ENCODE measurements at places on chromosomes 5 and 9.

GRCh38 chr5:72908664-72909063 lies 47.2 kb upstream of the FCHO2 start:
- no peak for DNase-seq

DNA sequence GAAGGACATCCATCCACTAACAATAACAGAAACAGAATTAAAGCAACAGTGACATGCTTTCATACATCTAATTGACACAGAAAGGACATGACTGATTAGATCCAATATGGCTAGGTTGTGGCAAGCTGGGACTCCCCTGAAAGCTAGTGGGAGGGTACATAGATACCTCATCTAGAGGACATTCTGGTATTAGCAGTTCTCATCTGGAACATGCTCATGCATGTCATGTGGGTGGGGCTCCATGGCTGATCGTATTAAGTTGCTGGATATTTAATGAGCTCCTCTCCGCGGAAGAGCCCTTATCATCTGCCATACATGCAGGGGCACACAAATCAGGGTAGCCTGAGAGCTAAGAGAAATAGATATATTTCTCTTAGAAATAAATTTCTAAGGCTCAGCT lies 358.9 kb downstream of the ICE1 start:
- no peak for DNase-seq

DNA sequence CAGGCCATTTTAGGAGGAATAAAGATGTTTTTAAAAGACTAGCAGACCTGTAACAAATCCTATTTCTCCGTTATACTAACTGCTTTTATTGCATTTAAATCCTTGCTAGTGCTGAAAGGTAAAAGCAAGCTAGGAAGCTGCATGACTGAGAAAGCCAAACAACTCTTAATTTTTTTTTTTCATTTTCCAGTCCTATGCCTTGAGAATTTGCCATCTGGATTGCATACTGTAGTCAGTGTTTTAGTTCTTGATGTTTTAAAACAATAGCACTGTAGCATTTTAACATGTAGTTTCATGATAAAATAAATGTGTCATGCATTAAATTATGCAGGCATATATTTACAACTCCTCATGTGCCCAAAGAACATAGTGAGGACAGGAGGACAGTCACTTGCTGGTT lies 108.4 kb upstream of the FGF10 start:
- DNase-seq: no peak

GRCh38 chr5:144144956-144145751 lies 25.3 kb downstream of the YIPF5 start:
- no peak for DNase-seq

DNA sequence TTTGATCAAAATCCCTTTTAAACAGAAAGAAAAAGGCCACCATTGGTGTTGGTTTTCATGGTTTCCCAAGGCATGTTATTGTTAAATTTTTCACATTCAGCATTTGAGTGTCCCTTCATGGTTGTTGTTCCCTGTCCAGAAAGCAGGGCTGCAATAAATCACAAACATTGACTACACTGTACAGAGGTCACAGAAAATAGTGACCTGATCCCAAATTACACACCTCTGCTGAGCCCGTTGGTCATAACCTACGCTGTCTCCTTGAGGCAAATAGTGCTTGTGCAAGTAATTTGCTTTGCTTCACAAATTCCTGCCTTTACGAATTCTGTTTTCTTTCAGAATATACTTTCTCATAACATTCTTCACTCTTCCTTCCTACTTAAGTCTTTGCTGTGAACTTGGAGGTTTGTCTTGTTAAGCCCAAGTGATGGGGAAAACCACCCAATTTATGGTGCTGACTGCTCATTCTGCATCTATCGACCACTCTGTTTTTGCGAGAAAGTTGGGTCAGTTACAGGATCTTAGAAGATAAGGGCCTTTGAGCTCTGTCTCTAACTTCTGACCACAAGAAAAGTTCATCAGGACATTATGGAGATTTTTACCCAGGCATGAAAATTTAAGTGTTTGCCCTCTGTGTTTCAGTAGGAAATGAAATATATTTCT lies 16.0 kb downstream of the PIK3R1 start:
- no peak for DNase-seq

DNA sequence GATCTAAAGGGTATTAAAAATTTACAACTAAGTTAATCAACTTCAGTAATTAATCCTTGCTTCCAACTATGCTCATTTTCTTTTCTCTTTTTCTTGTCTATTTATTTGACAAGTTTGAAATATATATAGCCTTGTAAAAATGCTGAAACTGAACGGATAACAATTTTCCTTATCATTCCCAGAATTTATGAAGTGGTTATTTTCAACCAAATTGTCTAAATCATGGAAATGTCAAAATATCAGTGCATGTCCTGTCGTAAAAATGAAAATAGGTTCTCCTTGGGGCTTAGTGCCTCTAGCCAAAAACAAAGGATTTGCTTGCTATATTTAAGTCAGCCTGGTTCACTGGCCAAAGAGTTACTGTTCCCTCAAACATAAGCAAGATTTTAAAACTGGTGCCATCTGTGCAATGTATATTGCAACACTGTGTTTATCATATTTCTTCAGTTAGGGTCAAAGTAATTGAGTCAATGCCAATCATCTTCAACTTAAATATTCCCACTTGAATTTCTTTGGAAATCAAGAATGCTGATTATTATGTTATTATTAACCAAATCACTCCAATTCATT lies 798.3 kb downstream of the MAT2B start:
- no peak for DNase-seq

DNA sequence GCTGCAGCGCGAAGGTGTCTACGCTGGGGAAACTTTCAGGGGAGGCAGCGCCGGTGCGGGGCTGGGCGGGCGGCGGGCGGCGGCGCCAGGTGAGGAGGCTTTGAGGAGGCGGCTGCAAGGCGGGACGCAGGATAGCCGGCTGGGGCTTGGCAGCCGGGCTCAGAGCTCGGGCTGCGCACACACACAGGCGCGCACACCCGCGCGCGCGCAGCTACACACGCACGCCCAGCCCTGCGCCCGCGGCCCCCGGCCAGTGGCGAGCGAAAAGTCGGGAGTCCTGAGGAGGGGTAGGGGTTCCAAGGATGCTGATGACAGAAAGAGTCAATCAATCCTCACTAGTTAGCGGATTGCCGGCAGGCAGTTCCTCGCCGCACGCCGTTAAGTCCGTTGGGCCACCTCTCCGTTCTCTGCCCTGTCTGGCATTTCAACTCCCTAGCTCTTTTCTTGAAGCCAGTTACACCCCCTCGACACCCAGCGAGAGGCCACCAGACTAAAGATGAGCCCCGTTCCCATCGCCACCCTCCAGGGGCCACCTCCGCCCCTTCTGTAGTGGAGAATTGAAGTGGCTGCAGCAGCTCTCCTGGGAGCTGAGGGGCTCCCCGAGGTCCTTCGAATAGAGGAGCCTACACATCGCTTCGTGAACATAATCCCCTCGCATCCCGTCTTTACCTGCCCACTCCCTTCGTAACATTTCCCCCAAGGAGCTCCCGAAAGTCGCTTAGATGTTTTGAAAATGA lies 1640.3 kb upstream of the C9orf72 start:
- no peak for DNase-seq

DNA sequence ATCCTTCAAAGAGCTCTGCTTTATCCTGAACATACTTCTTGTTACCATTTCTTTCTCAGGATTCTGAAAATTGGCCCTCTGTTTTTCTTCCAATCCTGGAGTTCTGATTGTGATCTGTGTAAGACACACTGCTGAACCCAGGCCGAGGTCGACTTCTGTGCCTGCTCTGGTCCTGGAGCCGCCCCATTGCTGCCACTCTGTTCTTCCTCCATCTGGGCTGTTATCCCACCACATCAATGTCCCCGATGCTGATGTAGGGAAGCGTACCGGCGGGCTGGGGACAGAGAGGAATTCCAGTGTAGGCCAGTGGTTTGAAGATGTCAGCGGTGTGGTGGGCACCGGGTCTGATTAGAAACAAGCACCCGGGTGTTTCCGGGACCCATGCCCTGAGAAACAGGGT lies 102.5 kb downstream of the LIFR start:
- no peak for DNase-seq

DNA sequence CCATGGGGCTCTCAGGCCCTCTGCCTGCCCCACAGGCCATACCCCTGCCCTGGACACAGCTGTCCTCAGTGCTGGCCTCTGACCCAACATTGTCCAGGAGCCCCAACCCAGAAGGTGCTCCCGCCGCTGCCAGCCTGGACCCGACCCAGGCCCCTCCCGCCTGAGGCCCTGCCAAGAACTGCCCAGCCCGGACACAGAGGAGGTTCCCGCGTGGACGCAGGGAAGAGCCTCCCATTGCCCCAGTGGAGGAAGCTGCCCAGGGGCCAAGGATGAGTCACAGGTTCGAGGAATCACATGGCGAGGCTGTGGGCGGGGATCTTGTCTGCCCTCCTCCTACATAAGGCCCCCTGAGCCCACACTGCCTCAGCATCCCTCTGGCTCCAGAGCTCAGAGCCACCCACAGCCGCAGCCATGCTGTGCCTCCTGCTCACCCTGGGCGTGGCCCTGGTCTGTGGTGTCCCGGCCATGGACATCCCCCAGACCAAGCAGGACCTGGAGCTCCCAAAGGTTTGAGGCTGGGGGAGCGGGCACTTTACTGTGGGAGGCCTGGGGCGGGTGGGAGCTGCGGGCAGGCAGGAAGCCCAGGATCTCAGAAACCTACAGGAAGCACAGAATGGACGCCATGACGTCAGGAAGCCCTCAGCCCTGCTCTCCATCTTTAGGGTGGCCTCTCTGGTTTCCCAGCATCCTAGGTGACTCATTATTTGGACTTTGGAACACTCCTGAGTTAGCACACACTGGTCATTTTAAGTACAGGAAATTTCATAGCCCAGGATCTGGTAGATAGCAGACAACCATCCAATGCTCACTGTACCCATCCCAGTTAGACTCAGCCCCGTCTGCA lies at the start of gene PAEP:
Gene PAEP (plus strand): TSS at position 366 of the 844 bp plus-strand sequence.
- DNase-seq: no peak
